ENCODE measurements at places on chromosomes 6 and 20. TPM values are rescaled to one million over a fixed set of nuclear protein-coding genes. Genes with fewer than 3 reads are reported as not detected.
A peak's percentile ranks its signal among the peaks of the same experiment; 100 is the strongest.

DNA sequence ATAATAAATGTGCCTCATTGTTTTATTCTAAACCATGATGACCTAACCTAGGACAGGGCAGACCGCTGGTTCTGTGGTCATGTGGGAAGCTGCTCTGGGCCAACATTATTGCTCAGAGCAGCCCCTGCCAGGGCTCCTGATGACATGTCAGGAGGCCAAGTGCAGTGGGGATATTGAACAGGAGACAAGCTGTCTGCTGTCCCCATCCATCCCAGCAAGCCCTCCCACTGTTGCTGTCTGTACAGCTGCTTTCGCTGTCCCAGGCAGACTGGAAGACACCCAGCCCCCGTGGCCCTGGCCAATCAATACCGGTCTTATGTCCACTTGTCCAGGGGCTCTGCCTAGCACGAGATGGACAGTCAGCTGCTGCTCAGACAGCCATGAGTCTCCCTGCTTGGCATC lies 43.2 kb upstream of the FNDC1 start:
- peak; percentile 49 for DNase-seq
- peak overlapping the region; percentile 80 for H3K27ac ChIP-seq
- H3K4me3 ChIP-seq = no peak overlapping the region
- H3K4me1 ChIP-seq = peaks cover 11% of the 10 kb centered on the region
- H3K36me3 ChIP-seq = no peaks in the 10 kb centered on the region
- H3K27me3 ChIP-seq = no peaks in the 10 kb centered on the region

GRCh38 chr6:36268478-36269275 lies 1.2 kb upstream of the PNPLA1 start:
- no peaks in the 10 kb centered on the region for H3K27me3 ChIP-seq
- DNase-seq = no peak
- no peaks in the 10 kb centered on the region for H3K4me1 ChIP-seq
- no peak overlapping the region for H3K27ac ChIP-seq
- H3K36me3 ChIP-seq = no peaks in the 10 kb centered on the region

DNA sequence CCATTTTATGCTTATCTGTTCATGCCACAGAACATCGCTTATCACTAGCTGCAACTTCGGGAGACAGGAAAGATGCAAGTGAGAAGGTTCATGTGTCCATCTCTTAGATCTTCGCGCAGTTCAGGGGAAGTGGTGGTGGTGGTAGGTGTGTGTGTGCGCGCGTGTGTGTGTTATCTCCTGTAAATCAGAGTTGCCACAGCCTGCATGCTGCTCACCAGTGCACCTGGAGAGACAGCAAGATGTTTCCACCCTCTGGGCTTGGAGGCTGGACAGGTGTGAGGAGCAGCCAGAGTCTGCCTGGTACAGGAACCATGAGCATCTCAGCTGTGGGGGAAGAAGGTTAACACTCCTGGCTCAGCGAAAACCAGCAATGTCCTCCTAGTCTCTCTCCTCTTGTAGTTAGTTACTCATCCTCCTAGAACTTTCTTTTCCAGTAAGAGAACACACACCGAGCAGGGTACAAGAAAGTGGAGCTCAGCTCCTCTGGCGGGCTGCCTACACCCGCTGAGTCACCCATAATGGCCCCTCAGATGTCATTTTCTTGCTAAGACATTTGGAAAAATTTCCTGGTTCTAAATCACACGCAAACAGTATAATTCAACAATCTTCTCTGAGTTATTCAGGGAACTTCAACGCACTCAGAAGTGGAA lies 5.1 kb upstream of the TUBB1 start:
- H3K27me3 ChIP-seq = no peaks in the 10 kb centered on the region
- H3K27ac ChIP-seq = peak overlapping the region; percentile 54
- peak; percentile 18 for DNase-seq
- H3K4me3 ChIP-seq = no peak overlapping the region
- H3K36me3 ChIP-seq = no peaks in the 10 kb centered on the region

DNA sequence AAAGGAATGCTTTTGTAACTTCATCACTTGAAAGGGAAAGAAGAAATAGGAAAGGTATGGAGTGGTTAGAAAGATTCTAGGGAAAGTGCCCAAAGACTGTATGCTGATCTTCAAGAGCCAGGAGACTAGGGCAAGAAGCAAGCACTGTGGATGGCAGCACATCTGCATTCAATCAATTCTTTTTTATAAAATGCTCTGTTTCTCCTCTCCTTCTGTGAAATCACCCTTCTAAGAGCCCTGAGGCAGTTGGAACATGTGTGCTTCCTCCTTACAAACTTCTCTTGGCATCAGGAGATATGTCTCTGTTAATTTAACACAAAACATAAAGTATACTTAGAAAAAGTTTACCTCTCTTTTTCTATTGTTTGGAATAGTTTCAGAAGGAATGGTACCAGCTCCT lies 1162.2 kb upstream of the GJE1 start:
- no peaks in the 10 kb centered on the region for H3K4me1 ChIP-seq
- no peak for DNase-seq
- no peak overlapping the region for H3K27ac ChIP-seq
- H3K36me3 ChIP-seq = no peaks in the 10 kb centered on the region
- H3K27me3 ChIP-seq = no peaks in the 10 kb centered on the region

DNA sequence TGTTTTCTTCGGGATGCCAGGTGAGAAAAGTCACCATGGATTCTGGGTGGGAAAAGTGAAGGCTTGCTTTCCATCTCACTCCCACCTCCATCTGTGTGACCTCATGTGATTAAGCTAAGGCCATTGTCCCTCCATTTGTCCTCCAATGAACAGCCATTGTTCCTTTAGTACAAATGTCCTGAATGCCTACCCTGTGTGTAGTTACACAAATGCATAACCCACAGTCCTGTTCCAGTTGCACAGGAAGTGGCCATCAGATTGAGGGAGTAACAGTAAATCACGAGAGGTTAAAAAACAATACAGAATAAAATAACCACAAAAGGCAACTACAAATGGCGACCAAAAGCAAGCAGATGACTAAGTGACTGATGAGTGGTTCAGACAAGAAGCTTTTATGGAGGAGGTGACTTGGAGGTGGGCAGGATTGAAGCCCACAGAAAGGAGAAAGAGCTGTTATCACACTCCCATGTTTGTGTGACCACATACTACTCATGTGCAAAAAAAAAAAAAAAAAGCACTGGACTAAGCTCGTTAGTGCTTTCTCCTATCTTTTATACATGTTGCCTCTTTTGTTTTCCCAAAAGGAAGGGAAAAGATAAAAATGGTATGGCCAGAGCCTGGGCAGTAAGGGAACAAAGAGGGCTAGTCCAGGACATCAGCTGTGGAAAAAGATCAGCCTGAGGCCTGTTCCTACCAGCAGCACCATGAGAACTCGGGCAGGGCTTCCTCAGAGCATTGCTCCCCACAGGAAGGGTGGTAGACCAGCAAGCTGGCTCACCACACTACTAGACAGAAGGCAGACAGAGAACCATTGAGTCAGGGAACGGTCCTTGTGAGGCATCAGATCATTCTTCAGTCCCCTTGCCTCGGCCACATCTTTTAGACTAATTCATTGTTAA lies 111.0 kb downstream of the TFAP2A start:
- no peak overlapping the region for H3K4me3 ChIP-seq
- DNase-seq = no peak

GRCh38 chr6:165049362-165049761 lies 260.0 kb downstream of the C6orf118 start:
- H3K27me3 ChIP-seq = no peaks in the 10 kb centered on the region
- no peaks in the 10 kb centered on the region for H3K4me1 ChIP-seq
- DNase-seq = peak; percentile 28
- H3K27ac ChIP-seq = no peak overlapping the region
- no peaks in the 10 kb centered on the region for H3K36me3 ChIP-seq
- H3K4me3 ChIP-seq = no peak overlapping the region

DNA sequence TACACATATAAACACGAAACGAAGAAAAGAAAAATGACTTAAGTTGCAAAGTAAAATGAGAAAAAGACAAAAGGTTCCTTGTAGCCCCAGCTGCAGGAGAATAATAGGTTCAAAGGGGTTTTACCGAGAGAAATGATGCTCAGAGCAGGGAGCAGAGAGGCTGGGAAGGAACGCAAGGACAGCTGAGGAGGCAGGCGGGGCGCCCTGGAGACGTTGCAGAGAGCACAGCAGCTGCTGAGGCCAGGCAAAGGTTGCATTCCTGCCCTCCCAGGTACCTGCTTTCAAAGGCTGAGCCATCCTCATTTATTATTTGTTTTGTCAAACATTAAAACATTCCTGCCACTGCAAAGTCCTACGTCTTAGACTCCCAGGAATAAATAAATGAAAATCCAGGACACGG lies 16.2 kb upstream of the VAPB start:
- no peak overlapping the region for H3K27ac ChIP-seq
- no peak for DNase-seq
- H3K36me3 ChIP-seq = no peaks in the 10 kb centered on the region

GRCh38 chr6:111990214-111990613 lies 63.7 kb upstream of the CCN6 start:
- no peaks in the 10 kb centered on the region for H3K36me3 ChIP-seq
- no peaks in the 10 kb centered on the region for H3K4me1 ChIP-seq
- H3K27ac ChIP-seq = no peak overlapping the region
- no peak overlapping the region for H3K4me3 ChIP-seq

GRCh38 chr6:129730477-129731165 lies 20.6 kb upstream of the ARHGAP18 start:
- H3K27me3 ChIP-seq = peaks cover 3% of the 10 kb centered on the region
- no peak for DNase-seq
- no peaks in the 10 kb centered on the region for H3K36me3 ChIP-seq

- H3K36me3 ChIP-seq = no peaks in the 10 kb centered on the region
- H3K4me1 ChIP-seq = peaks cover 33% of the 10 kb centered on the region
- DNase-seq = peak; percentile 78
- H3K27ac ChIP-seq = no peak overlapping the region
Observed at GRCh38 chr6:43263314-43264178, 20.3 kb downstream of the TTBK1 start.

- no peaks in the 10 kb centered on the region for H3K27me3 ChIP-seq
- peak; percentile 94 for DNase-seq
- H3K4me3 ChIP-seq = no peak overlapping the region
- peaks cover 33% of the 10 kb centered on the region for H3K4me1 ChIP-seq
- no peaks in the 10 kb centered on the region for H3K36me3 ChIP-seq
- peak overlapping the region; percentile 59 for H3K27ac ChIP-seq
Observed at GRCh38 chr6:5214570-5215052, 46.1 kb downstream of the LYRM4 start.

GRCh38 chr6:139482287-139482686 lies 107.8 kb upstream of the CITED2 start:
- H3K4me3 ChIP-seq = no peak overlapping the region
- no peak overlapping the region for H3K27ac ChIP-seq
- H3K4me1 ChIP-seq = peaks cover 15% of the 10 kb centered on the region
- DNase-seq = no peak
- H3K27me3 ChIP-seq = no peaks in the 10 kb centered on the region

ZNF217 gene
- 16.7 TPM for total RNA-seq

RCAN2 gene
- 33.8 TPM for total RNA-seq

TOX2 gene
- total RNA-seq = not detected

SLC16A10 gene
- 21.4 TPM for total RNA-seq

SLC35B2 gene
- 34.3 TPM for total RNA-seq

UBE3D gene
- 19.5 TPM for total RNA-seq

FKBP1C gene
- 0.46 TPM for total RNA-seq

NELFE gene
- total RNA-seq = 165 TPM

Data from cardiac muscle cell (in vitro differentiated cells and primary cell).